ENCODE measurements at places on chromosomes 6 and 20. TPM values are rescaled to one million over a fixed set of nuclear protein-coding genes. Genes with fewer than 3 reads are reported as not detected.

PARD6B gene
- 26.2 TPM for polyA plus RNA-seq

TCF15 gene
- polyA plus RNA-seq: 1.9 TPM

RIPPLY2 gene
- polyA plus RNA-seq: not detected

TMC2 gene
- 0.34 TPM for polyA plus RNA-seq

ARMH2 gene
- polyA plus RNA-seq: not detected

DPPA5 gene
- polyA plus RNA-seq: not detected

SEMG1 gene
- polyA plus RNA-seq: not detected

VNN1 gene
- 0.14 TPM for polyA plus RNA-seq

OLIG3 gene
- not detected for polyA plus RNA-seq

ANKRD66 gene
- not detected for polyA plus RNA-seq

PRL gene
- polyA plus RNA-seq: not detected

SIRPD gene
- polyA plus RNA-seq: 0.09 TPM

MCCD1 gene
- 19.5 TPM for polyA plus RNA-seq

SLC17A9 gene
- 2.7 TPM for polyA plus RNA-seq

LGSN gene
- polyA plus RNA-seq: 0.66 TPM

SYS1 gene
- 36.1 TPM for polyA plus RNA-seq

LRRC73 gene
- 1.2 TPM for polyA plus RNA-seq

RAET1G gene
- polyA plus RNA-seq: 1.4 TPM

C6orf47 gene
- 24.4 TPM for polyA plus RNA-seq

C6orf52 gene
- polyA plus RNA-seq: 4.1 TPM

FOXA2 gene
- not detected for polyA plus RNA-seq

RBM24 gene
- polyA plus RNA-seq: 0.37 TPM

SYNDIG1 gene
- 9.9 TPM for polyA plus RNA-seq

CLIC5 gene
- 218 TPM for polyA plus RNA-seq

TTBK1 gene
- polyA plus RNA-seq: 0.36 TPM

LZTS3 gene
- 16.5 TPM for polyA plus RNA-seq

GGTLC1 gene
- polyA plus RNA-seq: not detected

VGLL2 gene
- not detected for polyA plus RNA-seq

MAP7 gene
- 41.5 TPM for polyA plus RNA-seq

RTEL1 gene
- 17.6 TPM for polyA plus RNA-seq

HUS1B gene
- 0.11 TPM for polyA plus RNA-seq

PGC gene
- not detected for polyA plus RNA-seq

SLC32A1 gene
- 2.3 TPM for polyA plus RNA-seq

ADTRP gene
- 3.1 TPM for polyA plus RNA-seq

MYCT1 gene
- 13.1 TPM for polyA plus RNA-seq

PHACTR3 gene
- polyA plus RNA-seq: 11.3 TPM

NMBR gene
- not detected for polyA plus RNA-seq

BHLHE23 gene
- not detected for polyA plus RNA-seq

PDYN gene
- 0.55 TPM for polyA plus RNA-seq

ZC2HC1B gene
- polyA plus RNA-seq: not detected

WFDC12 gene
- polyA plus RNA-seq: not detected

ARHGAP18 gene
- 31.9 TPM for polyA plus RNA-seq

RIMS4 gene
- polyA plus RNA-seq: 1.0 TPM

SLC22A16 gene
- 0.99 TPM for polyA plus RNA-seq

CAGE1 gene
- 0.10 TPM for polyA plus RNA-seq

COL21A1 gene
- 117 TPM for polyA plus RNA-seq

FGD2 gene
- polyA plus RNA-seq: 2.6 TPM

NRSN1 gene
- 1.4 TPM for polyA plus RNA-seq

PRRT1 gene
- 2.2 TPM for polyA plus RNA-seq

DNAAF9 gene
- polyA plus RNA-seq: 35.4 TPM

C20orf141 gene
- not detected for polyA plus RNA-seq

IYD gene
- polyA plus RNA-seq: 5.6 TPM

HLA-G gene
- polyA plus RNA-seq: 5.7 TPM
